ENCODE measurements at places on chromosomes 5 and 9.

DNA sequence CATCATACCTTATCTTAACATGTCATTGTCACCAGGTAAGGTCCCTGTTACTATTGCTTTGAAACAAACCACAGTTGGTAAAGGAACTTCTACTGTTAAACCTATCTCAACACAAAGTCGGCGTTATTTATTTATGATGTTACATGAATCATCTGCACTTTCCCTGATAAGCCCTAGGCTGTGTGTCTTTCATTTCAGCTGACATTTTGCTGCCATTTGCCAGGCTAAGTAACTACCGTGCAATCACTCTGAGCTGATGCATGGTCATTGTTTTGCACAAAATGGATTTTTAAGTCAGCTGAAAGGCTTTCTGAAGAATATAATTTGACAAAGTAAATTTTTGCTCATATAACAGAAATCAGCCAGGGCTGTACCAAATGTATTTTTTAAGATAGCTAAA is 546.5 kb downstream of the ZNF608 start:
- no peak for DNase-seq

DNA sequence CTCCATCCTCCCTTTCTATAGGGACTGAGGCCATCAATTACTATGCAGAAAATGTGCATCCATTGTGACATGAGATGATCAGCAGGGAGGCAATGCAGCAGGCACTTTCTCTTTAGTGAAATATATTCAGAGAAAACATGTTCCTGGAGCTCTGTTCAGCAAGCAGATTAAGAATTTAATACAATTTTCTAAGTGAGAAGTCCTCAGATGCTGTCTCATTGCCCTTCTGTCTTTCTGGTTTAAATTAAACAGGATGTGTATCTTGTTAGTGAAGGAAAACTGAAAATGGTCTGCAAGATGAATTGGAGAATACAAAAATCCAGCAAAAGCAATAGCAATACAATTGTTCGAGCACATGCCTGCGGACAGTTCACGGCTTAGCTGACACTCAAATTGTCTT is 445.8 kb upstream of the RIOK2 start:
- no peak for DNase-seq

DNA sequence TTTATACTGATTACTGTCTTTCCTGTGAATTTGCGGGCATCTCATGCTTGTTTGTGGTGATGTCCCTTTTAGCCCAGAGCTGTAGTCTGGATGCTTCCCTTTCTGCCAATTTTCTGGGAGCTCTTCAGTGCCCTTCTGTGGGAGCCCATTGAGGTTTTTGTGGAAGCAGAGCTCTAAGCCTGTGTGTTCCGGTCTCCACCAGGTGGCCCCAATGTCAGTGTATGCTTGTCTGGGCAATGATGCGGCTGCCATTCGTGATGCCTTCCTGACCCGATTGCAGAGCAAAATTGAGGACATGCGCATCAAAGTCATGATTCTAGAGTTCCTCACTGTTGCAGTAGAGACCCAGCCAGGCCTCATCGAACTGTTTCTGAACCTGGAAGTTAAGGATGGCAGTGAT is 35.1 kb downstream of the SH3GLB2 start:
- DNase-seq = no peak

DNA sequence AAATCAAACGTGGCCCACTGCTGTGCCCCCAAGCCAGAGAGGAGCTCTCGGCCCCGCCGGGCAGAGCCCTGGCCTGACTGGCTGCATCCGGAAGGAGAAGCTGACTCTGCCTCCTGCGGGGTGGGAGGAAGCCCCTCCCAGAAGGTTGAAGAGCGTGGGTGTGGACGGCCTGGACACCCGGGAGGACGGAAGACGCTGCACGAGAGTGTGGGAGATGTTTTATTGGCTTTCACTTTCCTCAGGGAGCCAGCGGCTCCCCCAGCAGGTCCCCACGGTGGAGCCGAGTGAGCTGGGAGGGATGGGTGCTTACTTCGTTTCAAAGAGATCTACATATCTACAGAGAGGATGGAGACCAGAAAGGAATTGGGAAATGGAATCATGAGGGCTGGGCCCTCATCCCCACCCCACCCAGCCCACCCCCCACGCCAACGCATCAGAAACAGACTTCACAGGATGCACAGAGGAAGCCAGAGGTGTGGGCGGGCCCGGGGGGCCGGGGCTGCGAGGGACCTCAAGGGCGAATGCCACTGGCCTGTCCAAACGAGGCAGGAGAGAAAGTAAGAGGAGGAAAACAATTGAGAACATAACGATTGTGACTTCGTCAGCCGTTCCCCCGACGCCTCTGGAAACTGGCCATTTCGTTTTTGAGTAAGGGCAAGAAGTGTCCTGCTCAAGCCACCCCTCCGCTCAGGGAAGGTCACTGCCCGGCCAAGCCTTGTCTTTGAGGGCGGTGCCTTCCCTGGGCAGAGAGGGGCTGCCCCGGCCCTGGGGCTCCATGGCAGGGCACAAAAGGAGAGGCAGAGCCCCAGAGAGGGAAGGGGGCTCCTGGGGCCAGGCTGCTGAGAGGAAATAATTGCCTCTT is 32.1 kb downstream of the FAM163B start:
- no peak for DNase-seq

GRCh38 chr9:131709771-131710431 is 30.0 kb downstream of the RAPGEF1 start:
- DNase-seq = no peak

DNA sequence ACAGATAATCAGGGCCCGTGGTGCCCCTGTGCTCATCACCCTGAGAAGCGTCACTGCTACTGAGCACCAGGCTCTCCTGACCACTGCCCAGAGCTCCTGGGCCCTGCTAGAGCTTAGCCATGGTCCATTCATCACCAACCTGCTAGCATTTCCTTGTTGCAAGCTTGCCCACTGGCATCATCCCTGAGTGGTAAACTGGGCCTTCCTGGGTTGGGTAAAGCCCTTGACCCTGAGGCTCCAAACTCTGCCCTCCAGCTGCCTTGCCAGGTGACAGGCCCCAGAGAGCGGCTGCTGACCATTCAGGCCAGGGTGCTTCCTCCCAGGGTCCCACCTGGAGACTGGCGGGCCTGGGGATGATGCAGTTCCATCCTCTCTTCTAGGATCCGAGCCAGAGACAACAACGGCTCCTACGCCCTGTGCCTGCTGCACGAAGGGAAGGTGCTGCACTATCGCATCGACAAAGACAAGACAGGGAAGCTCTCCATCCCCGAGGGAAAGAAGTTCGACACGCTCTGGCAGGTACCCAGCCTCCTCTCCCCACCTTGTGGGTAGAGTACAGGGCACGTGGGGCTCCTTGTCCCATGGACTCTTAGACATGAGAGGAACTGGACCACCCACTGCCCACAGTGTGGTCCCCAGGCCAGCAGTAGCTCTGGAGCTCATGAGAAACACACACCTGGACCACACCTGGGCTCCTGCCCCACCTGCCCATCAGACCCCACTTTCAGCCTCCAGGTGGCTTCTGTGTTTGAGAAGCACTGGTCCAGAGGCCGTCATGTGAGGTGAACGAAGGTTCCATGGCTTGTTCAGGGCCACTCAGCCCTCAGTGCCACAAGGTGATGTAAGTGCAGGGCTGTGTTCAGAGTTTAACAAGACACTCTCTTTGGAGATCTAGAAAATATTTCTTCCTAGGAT is 60.5 kb downstream of the SYK start:
- DNase-seq = no peak

- no peak for DNase-seq
Observed at GRCh38 chr5:179475208-179475751, 75.1 kb upstream of the RUFY1 start.

DNA sequence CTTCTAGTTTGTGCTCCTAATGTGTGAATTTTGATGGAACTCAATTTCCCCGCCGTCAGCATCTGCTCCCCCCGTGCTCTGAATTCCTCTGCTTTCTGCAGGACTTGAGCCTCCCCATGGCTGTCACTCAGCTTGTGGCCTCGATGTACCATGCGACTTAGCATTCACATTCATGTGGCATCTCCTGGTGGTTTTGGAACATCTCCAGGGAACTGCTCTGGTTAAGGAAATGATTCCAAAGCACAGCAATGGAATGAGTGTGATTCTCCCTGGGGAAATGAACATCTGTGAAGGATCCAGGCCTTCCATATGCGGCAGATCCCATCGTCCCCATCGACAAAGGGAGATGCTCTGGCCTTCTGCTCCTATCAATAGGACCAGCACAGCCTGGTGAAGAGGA is 119.0 kb downstream of the ENTREP1 start:
- no peak for DNase-seq

GRCh38 chr5:150068472-150068871 is 17.9 kb downstream of the CSF1R start:
- DNase-seq = no peak

- DNase-seq = no peak
Observed at GRCh38 chr5:143201589-143201988, 201.9 kb downstream of the NR3C1 start.

- DNase-seq = no peak
Observed at GRCh38 chr5:76273206-76273885, 129.7 kb upstream of the IQGAP2 start.

- DNase-seq = no peak
Observed at GRCh38 chr5:67165526-67166459, 30.8 kb downstream of the CD180 start.

DNA sequence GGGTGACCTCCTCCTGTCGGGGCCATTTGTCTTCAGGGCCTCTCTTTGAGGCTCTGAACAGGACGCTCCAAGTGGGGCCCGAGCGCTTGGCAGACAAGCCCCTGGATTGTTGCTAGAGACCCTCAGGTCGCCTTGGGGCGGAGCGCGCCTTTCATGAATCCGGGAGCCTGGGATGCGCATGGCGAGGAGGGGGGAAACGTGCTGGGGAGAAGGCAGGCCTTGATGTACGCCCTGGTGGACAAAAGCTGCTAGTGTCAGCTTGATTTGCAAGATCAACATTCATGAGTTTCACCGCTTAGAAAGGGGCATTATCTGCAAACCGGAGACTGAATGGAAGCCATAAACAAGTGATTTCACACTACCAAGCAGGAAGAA is 226.3 kb downstream of the SMARCA2 start:
- DNase-seq = no peak

DNA sequence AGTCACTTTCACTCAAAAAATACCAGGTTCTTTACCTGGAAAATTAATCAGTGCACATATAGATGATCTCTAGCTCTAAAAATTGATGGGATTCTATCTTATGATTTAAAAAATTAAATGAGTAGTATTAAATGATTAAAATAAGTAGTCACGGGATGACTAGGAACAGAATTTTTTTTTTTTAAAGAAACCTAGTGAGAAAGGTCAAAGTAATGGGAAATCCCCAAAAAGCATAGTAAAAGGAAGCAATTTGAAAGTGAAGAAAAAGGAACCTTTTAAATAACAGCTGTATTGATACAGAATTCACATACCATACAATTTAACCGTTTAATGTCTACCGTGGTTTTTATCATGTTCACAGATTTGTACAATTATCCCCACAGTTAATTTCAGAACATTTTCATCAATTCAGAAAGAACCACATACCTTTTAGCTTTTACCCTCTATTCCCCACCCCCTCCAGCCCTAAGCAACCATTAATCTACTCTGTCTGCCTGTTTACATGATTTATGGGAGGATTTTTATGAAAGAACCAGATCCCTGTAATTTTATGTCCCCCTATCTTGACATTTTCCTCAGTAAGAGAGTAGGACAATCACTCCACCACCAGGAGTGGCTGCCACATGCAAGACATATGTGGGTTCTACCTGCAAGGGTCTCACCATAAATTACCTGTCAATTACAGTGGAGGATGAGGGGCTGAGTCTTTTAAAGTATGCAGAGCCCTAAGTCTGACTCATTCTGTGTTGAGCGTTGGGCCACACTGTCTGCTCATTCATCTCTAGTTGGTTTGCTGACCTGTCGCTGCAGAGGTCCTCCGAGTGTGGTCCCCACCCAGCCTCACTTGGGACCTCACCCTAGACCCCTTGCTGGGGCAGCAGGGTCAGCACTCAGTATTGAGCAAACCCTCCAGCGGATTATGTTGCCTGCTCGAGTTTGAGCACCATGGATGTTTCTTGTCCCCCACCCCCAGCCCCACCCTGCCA is 16.0 kb downstream of the ANKRD33B start:
- DNase-seq = no peak

GRCh38 chr9:76655121-76655541 is 109.1 kb upstream of the PCA3 start:
- no peak for DNase-seq

DNA sequence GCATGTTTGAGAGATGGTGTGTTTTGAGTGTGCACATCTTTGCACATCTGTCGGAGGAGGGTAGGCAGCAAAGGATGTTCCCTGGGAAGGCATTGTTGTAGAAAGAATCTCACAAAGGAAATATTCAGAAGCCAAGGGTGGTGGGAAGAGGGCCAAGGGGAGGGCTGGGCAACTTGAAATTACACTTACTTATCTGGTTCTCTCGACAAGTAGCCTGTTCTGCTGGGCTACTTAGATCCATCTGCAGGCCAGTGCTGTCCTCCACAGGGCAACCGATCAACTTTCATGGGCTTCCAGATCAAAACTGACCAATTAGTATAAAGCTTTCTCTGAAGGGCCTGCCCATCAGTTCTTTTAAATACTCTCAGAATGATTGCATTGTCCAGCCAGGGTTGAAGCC is 495.2 kb downstream of the GADD45G start:
- no peak for DNase-seq

GRCh38 chr5:31726952-31727351 is 88.0 kb downstream of the PDZD2 start:
- DNase-seq = no peak

DNA sequence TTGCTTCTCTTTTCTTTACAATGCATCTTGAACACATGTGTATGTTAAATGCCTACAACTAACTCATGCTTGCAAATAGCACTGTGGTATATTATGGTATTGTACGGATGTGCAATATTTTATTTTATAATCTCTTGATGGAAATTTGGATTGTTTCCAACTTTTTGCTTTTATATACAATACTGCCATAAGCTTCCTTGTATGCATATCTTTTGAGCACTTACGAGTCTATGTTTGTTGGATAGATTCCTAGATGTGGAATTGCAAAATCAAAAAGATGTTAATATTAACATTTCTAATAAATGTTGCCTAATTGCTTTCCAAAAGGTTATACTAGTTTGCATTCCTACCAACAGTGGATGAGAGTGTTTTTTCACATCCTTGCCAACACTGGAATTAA is 3.4 kb upstream of the GALNT12 start:
- no peak for DNase-seq

DNA sequence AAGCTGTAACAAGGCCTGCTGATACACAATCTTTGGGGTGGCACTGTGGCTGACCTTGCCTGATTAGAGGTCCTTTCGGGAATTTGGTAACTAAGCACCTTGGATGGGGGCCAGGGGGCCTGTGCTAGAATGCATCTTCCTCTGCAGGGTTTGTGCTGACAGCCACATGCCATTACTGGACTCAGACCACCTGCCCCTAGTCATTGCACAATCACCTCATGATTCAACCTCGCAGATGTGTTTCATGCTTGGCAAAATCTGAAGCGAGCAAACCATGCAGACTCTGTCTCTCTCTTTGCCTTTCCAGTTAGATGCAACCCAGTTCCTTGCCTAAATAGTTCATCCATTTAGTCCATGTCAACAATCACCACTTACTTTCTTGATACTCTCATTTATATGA is 96.5 kb upstream of the ERCC6L2 start:
- no peak for DNase-seq

DNA sequence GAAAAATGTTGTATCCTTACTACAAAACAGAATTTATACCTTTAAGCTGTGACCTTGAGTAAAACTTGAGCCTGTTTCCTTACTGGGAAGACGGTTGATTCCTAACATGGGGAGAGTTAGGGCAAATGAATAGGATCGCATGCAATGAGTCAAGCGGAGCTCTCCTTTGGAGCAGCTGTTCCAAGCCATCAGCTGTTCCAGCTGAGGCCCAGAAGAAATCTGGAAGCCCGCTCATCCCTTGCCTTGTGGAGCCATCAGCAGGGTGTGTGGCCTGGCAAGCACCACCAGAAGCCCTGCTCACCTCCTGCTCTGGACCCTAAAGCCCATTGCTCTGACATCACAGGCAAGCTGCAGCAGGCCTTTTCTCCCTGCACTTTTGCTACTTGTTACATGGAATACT is 8.0 kb downstream of the KIAA1191 start:
- DNase-seq = no peak
